ENCODE measurements at places on chromosomes 7 and 10.

GRCh38 chr7:135975166-135975565 is 2.0 kb downstream of the MTPN start:
- H3K27ac ChIP-seq, result no peak overlapping the region
- H3K4me1 ChIP-seq, result peaks cover 64% of the 10 kb centered on the region
- no peak for DNase-seq
- peak overlapping the region; percentile 95 for H3K4me3 ChIP-seq
- peaks cover 33% of the 10 kb centered on the region for H3K36me3 ChIP-seq
- H3K27me3 ChIP-seq, result no peaks in the 10 kb centered on the region

- no peaks in the 10 kb centered on the region for H3K27me3 ChIP-seq
- no peak for DNase-seq
- H3K27ac ChIP-seq, result no peak overlapping the region
- H3K36me3 ChIP-seq, result no peaks in the 10 kb centered on the region
- H3K4me3 ChIP-seq, result no peak overlapping the region
Measured at GRCh38 chr10:33981301-33981700, 646.8 kb upstream of the NRP1 start.

DNA sequence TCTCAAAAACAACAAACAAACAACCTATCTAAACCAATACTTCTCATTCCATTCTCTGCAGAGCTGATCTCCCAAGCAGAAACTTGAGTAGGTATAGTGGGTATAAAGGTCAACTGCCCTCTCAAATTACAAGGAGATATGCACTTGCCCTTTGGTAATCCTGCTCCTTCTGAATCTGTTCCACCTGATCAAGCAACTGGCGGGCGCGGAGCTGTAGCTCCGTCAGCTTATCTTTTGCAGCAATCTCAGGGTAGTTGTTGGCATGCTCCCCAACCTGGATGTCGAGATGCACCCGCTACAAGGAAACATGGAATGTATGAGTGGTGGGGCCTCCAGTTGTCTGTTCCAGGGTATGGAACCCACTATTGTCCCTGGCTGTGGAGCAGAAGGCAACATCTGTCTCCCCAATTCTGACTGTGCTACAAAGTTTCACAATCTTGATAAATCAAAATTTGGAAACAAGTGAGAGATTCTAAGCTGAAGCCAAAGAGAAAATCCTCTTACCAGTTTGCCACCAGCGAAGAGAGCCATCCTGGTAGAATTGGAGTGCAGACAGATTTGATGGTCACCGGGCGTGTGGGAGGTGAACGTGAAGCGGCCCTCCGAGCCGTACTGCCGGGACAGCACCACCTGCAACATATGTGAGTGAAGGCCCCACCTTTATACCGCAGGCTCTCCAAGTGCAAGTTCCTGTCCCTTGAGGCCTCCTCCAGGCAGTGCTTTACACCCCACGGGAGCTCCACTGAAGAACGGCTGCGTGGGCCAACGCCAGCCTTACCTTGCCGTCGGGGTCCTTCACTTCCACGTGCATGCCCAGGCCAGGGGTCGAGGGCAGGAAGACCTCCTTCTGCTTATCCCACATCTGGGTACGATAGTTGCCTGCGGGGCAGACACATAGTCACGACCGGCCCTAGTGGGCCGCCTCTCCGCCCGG is 819 bp downstream of the TMED4 start:
- DNase-seq, result peak; percentile 71
- peak overlapping the region; percentile 91 for H3K27ac ChIP-seq
- peak overlapping the region; percentile 93 for H3K4me3 ChIP-seq
- H3K4me1 ChIP-seq, result peaks cover 39% of the 10 kb centered on the region

GRCh38 chr7:34756691-34757090 is 98.7 kb downstream of the NPSR1 start:
- H3K27me3 ChIP-seq, result no peaks in the 10 kb centered on the region
- H3K36me3 ChIP-seq, result no peaks in the 10 kb centered on the region
- no peak overlapping the region for H3K4me3 ChIP-seq
- H3K4me1 ChIP-seq, result no peaks in the 10 kb centered on the region
- DNase-seq, result no peak
- no peak overlapping the region for H3K27ac ChIP-seq

- no peak overlapping the region for H3K27ac ChIP-seq
- H3K27me3 ChIP-seq, result no peaks in the 10 kb centered on the region
- no peak for DNase-seq
- H3K4me3 ChIP-seq, result no peak overlapping the region
- no peaks in the 10 kb centered on the region for H3K36me3 ChIP-seq
- no peaks in the 10 kb centered on the region for H3K4me1 ChIP-seq
Measured at GRCh38 chr10:119455609-119456434, 86.7 kb downstream of the RGS10 start.

GRCh38 chr7:134639683-134640279 is 6.9 kb upstream of the BPGM start:
- H3K36me3 ChIP-seq, result peaks cover 4% of the 10 kb centered on the region
- no peaks in the 10 kb centered on the region for H3K27me3 ChIP-seq
- peaks cover 25% of the 10 kb centered on the region for H3K4me1 ChIP-seq

DNA sequence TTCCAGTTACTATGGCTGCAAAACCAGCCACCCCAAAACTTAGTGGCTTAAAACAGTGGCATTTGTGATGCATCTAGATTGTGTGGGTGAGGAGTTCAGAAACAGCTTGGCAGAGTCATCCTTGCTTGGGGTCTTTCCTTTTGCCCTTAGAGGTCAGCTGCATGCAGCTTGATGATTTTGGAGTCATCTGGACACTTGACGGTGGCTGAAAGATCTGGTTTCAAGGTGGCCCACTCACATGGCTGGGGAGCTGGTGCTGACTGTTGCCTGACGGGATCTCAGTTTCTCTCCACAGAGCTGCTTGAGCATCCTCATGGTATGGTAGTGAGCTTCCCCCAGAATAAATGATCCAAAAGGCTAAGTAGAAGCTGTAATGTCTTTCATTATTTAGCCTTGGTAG is 191.3 kb upstream of the GALNT17 start:
- H3K4me1 ChIP-seq, result no peaks in the 10 kb centered on the region
- no peak overlapping the region for H3K27ac ChIP-seq
- H3K4me3 ChIP-seq, result no peak overlapping the region
- H3K27me3 ChIP-seq, result no peaks in the 10 kb centered on the region

- no peak for DNase-seq
- no peaks in the 10 kb centered on the region for H3K4me1 ChIP-seq
- no peak overlapping the region for H3K4me3 ChIP-seq
Measured at GRCh38 chr7:95874541-95875265, 102.3 kb downstream of the DYNC1I1 start.

GRCh38 chr10:120598386-120598785 is 141.4 kb downstream of the PLPP4 start:
- no peak for DNase-seq
- H3K4me1 ChIP-seq, result no peaks in the 10 kb centered on the region
- H3K4me3 ChIP-seq, result no peak overlapping the region

DNA sequence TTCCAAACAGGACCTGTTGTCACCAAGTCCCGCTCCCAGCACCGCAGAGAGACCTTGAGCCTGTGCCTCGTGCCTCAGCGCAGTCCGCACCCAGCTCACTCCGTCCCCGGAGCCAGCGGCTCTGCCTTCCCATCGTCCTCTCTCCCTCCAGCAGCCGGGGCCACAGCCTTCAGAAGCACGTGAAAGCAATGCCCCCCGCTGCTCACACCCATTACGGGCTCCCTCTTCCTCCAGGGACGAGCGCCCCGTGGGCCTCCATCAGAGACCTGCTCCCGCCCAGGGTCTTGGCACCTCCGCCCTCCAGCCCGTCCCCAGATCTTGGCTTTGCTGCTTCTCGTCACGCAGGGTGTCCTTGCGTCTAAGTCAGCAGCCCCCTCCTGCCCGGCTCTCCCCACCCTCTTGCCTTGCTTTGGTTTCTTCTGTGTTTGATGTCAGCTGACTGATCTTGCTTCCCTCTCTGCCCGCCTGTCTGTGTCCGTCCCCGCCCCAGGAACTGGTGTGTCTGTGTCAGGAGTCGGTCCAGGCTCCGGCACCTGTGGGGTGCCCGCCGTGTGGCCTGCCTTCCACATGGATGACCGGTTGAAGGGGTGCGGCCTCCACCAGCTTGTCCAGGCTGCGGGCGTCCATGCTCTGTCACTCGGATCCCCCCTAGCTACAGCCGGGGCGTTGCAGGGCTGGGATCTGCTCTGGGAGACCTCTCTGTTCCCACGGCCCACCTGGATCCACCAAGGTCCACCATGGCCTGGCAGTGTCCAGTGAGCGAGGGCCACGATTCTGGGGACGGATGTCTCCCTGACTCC is 61.9 kb downstream of the FOXL3 start:
- peak; percentile 80 for DNase-seq
- H3K4me1 ChIP-seq, result peaks cover 16% of the 10 kb centered on the region
- no peak overlapping the region for H3K27ac ChIP-seq
- H3K36me3 ChIP-seq, result peaks cover 5% of the 10 kb centered on the region

All from activated CD8-positive, alpha-beta T cell treated with anti-CD3 and anti-CD28 coated beads, Interleukin-2, amount 10 ng/mL, durations not matched to agents 7 days and 5 days (primary cell).